Suprapubic skin (tissue), 4 donors: ENCODE measurements at places on chromosomes 2 and 18. TPM values are rescaled to one million over a fixed set of nuclear protein-coding genes. Genes with fewer than 3 reads are reported as not detected.

- DNase-seq = no peak
Observed at GRCh38 chr2:186017278-186017677, 278.7 kb downstream of the FSIP2 start.

GRCh38 chr2:38353402-38353801 lies 23.7 kb downstream of the ATL2 start:
- no peak for DNase-seq

GRCh38 chr2:15081356-15081755 lies 448.8 kb downstream of the LRATD1 start:
- no peak for DNase-seq

The REG1B gene
- not detected for total RNA-seq

The CRIM1 gene
- total RNA-seq = 162 TPM

The MAP3K20 gene
- total RNA-seq = 36.6 TPM
